ENCODE measurements at places on chromosomes 6 and 20.
A peak's percentile ranks its signal among the peaks of the same experiment; 100 is the strongest.

GRCh38 chr6:43698584-43699349 lies 11.2 kb upstream of the MRPS18A start:
- DNase-seq, result no peak

DNA sequence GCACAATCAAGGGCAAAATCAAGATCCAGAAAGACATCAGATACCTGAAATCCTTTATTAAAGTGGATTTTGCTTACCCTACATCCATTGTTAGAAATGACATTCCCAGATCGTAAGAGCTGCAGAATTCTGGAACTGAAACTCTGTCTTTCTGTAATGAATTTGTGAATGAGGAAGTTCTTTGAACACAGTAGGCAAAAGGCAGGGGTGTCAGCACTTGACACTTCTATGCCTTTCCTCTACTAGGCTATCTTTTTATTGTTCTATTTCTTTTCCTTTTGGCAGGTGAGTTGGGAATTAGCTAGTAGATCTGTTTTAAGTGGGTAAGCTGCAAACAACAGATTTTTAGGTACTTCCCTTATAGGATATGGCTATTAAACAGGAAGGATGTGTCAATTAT lies 126.3 kb downstream of the CARMIL1 start:
- DNase-seq, result no peak

DNA sequence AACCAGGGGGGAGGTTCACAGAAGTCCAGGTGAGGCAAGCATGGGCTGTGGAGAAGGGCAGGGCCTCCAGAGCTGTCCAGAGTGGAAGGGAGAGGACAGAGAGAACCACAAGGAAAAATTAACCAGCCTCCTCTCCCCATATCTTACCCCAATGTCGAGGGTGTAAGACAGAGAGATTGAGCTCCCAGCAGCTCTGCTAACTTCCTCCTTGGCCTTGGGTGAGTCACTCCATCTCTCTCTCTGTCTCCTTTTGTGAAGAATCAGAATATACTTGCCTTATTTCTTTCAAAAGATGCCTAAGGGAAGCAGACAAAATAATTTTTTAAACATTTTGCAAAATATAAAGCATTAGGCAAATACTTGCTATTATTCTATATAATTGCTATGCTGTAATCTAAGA lies 58.3 kb upstream of the IYD start:
- no peak for DNase-seq

DNA sequence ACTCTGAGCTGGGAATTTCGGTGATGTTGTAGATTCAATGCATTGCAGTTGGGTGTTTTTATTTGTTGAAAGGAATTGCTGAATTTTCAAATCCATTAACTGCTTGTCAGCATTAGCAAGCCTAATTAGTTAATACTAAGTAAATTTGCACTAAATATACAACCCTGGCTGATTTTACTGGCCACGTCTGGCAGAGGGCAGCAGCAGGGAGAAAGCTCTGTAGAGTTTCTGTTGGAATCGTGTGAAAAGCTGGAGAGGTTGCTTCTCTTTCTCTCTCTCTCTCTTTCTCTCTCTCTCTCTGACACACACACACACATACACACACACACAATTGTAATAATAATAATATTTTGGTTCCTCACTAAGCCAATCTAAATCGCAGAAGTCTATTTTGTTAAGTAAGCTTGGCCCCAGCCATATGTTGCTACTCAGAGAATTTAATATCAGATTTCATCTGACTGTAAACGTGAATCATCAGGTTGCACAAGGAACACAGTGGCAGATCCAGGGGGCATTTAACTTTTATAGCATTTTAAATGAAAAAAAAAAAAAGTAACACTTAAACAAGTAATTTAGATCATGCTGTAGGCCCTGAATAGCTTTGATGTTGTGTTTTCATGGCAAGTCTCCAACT lies 289.5 kb downstream of the ESR1 start:
- no peak for DNase-seq

DNA sequence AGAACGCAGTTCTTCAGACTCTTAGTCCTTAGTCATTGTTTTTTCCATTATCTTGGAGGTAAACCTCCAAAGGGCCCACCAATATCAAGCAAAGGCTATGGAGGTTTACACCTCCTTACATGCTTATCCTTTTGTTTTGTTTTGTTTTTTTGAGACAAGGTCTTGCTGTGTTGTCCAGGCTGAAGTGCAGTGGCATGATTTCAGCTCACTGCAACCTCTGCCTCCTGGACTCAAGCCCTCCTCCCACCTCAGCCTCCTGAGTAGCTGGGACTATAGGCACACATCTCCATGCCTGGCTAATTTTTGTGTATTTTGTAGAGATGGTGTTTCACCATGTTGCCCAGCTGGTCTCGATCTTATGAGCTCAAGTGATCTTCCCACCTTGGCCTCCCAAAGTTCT lies 26.3 kb downstream of the ADGRG6 start:
- no peak for DNase-seq

DNA sequence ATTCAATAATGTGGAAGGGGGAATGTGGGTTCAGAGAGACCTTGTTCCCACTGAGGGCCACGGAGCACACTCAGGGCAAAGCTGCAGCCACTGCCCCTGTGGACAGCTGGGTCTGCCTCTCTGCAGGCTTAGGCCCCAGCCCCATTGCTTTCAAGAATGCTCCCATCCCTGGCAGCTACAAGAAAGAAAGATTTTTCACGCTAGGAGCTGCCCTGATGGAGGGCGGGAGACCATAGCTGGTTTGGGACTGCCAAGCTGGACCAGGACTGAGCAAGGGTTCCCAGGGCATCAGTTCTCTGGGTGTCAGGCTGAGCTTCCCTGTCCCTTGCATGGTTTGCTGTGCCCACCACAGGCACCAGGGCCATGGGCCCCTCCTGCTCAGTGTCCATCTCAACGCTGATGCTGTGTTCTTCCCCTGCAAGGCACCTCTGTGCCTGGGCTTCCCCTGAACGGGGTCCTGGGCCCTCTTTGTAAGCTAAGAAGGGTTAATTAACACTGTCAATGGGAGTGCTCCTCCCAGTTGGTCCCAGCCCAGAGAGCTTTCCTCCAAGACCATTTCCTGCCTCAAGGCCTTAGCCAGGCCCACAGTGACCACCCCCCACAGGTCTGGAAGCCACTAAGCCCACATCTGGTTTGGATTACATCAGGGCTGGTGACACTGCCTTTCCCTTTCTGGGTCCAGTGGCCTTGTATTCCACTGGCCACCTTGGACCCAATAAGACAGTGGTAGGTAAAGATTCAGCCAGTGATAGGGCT lies 8.4 kb downstream of the FOXS1 start:
- DNase-seq, result no peak

DNA sequence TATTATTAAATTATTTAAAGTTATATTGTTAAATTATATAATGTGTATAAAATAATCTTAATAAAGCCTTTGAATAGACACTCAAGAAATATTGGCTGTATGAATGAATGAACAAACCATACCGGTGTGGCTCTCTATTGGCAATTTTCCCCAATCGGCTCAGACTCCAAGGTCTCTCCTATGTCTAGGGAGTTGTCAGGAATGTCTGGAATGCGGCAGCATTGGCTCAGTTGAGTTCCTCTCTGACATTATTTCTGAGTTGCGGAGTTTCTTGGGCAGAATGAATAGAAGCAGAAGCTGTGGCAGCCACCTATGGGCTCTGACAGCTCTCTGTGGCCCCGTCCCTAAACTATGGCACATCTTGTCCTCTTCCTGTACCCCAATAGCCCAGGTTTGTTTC lies 111.0 kb downstream of the SOBP start:
- DNase-seq, result no peak

DNA sequence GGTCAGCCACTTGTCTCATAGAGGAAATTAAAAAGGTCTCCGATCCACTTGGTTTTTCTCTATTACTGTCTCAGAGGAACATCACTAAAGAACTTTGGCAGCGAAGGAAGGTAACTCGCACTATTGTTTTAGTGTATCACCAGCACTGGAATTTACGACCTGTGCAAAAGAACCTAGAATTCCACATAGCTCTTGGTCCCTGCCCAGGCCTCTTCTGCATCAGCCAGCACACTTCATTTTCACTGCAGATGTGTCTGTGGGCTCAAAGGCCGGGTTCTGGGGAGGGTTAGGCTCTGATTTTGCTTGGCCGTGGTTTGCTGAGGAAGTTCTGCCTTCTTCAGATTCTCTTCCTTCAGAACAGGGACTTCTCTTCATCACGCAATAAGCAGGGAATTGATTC lies 102.8 kb upstream of the TMEM181 start:
- DNase-seq, result no peak

- DNase-seq, result peak; percentile 13
These were observed 92.9 kb upstream of the SHLD1 start for GRCh38 chr20:5657190-5657875.

DNA sequence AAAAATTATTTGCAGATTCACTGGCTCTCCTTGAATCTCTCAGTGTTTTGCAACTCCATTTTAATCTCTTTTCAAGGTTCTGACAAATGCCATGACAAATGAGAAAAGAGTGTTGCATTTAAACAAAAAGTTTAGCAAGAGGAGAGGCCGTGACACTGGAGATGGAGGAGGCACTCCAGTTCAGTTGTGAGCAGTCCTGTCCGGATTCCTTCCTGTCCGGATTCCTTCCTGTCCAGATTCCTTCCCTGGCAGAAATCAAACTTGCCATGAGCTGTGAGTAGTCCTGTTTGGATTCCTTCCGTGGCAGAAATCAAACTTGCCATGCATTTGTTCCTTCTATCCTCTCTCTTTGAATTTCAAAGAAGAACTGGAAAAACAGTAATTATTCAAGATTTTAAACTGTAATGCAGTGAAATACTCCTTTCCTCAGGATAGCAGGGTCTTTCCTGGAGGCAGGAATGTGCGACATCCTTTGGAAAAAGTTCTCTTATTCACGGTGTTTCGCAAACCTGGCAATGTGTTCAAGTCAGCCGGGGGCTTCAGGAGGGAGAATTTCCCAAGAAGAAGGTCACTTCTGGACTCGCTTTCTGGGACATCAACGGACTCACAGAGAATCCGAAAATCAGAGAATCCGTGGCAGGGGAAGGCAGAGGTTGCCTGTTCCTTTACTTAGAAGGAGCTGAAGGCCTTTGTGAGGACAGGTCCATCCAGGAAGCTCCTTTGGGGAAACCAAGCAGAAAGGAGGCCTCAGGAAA lies 48.7 kb upstream of the DACT2 start:
- DNase-seq, result no peak

GRCh38 chr20:24769878-24770627 lies 179.0 kb upstream of the CST7 start:
- DNase-seq, result no peak

DNA sequence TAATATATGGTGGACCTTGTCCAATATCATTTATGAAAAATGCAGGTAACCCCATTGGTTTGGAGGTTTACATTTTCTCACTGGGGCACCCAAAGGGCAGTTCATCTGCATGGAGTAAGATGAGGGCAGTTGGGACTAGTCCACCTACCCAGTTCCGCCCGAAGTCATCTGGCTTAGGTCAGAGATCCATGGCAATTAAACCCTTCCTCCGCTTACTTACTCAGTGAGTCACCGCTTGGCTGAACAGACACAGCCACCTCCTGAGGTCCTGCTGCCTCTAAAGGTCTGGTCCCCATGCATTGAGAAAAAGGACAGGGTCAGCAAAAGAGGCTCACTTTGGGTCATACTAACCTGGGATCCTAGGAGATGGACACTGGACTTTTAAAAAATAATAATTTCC lies 102.9 kb upstream of the PRL start:
- no peak for DNase-seq

GRCh38 chr6:140590641-140591040 lies 1216.2 kb upstream of the CITED2 start:
- DNase-seq, result no peak

GRCh38 chr6:2982426-2983117 lies 11.2 kb upstream of the SERPINB6 start:
- no peak for DNase-seq

- no peak for DNase-seq
These were observed 7.0 kb downstream of the NDUFAF5 start for GRCh38 chr20:13791540-13792459.

DNA sequence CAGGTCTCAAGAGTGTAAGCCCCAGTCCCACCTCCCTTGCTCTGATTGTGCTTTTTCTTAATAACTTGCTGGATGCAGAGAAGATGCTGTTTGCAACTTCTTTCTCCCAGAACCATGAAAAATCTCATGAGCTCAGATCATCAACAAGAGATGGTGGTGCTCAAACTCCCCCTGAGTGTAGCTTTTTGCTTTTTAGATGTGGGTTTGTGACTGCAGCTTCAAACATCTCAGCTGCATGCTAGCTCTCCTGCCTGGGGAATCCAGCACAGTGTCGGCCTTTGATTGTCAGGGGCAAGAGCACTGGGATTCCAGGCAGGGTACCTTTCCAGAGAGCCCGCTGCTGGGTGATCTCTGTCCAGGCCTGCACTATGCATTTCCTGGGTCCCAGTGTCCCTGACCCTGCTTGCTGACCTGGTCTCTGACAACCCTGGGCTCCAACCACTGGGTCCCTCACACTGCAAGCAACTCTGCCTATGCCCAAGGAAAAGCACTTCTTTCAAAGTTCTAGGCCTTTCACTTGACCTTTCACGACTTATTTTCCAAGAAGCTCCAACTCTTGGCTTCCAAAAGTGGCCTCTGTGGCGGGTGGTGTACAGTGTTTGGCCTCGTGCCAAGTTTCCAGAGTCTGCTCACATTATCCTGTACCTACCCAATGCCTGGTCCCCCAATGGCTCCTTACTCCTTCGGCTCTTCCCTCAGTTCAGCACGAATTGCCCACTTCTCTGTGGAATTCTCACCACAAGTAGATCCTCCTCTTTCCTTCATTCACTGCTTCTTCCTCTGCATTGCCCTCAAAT lies 69.7 kb upstream of the LY86 start:
- DNase-seq, result no peak

DNA sequence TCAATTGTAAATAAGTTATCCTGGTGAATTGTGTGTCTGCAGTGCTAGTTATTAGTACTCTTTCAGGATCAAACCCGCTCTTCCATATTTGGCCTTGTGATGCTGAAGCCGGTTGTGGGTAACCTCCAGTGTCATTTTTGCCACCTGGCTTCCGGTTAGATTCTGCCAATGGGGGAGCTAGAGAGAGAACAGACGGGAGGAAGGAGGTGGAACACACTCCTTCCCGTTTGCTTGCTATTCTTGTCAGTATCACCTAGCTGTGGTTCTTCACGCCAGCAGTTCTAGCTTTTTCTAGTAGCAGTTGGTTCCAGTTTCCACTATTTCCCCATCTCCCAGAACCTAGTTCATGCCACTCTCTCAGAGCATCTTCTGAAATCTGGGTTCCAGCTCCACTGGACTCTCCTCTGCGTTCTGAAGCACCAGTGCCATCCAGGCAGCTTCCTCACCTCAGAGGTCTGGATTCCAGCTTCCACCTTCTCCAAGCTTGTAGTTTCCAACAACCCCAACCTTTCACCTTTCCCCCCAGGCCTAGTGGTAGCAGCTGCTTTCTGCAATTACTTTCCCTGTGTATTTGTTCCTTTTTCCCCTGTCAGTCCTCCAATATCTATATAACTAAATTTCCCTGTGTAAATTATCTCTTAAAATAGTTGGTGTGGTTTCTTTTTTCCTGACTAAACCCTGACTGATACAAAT lies 46.9 kb upstream of the LOC128125822 start:
- no peak for DNase-seq
